Omental fat pad (tissue), 4 donors: ENCODE measurements at places on chromosomes 7 and 10. TPM values are rescaled to one million over a fixed set of nuclear protein-coding genes. Genes with fewer than 3 reads are reported as not detected.

Gene FAM13C
- total RNA-seq: 2.2 TPM

GRCh38 chr7:44400033-44400511 lies 74.7 kb upstream of the CAMK2B start:
- no peak for DNase-seq

DNA sequence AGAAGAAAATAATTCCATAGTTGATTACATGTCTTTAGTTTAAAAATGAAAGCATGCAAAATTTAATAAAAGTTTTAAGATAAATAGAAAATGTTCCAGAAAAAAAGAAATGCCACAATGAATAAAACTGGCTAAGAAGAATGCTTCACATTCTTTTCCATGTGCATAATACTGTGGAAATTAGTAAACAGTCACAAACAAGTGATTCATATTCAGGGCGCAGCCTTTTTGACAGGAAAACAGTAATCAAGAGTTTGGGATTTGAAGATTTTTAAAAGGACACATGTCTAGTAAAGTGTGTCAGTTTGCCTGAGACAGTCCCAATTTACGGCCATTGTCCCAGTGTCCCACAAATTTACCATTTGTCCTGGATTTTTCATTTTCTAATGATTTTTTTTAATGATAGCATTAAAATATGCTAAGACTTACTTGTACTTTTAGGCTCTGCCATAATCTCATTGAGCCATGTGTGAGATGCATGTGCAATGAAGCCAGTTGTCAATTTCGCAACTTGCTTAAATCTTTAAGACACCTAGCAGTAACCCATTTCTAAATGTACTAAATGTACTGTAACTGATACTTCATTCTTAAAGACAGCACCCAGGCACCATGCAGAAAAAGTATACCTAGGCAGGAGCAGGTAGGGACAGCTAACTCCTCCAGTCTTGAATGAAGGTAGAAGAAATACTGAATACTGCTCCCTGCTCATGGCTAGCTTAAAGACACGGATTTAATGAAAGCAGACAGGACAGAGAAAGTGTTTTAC lies 46.9 kb downstream of the ZNF438 start:
- DNase-seq: no peak

DNA sequence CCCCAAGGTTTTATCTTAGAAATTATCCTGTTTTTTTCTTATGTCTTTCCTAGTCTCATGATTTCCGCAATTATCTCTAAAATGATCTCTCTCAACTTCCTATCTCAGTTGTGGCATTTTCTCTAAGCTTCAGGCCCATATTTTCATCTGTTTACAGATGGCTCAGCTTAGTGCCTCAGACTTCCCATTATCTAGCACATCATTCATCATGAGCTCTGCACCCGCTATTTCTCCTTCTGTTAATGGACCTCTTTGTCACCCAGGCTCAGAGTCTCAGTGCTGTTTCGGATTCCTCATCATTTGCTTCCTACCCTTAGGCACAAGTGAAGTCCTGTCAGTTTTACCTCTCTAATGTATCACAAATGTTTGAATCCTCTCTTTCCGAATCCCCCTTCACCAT lies 84.1 kb downstream of the BMPR1A start:
- DNase-seq: no peak

DNA sequence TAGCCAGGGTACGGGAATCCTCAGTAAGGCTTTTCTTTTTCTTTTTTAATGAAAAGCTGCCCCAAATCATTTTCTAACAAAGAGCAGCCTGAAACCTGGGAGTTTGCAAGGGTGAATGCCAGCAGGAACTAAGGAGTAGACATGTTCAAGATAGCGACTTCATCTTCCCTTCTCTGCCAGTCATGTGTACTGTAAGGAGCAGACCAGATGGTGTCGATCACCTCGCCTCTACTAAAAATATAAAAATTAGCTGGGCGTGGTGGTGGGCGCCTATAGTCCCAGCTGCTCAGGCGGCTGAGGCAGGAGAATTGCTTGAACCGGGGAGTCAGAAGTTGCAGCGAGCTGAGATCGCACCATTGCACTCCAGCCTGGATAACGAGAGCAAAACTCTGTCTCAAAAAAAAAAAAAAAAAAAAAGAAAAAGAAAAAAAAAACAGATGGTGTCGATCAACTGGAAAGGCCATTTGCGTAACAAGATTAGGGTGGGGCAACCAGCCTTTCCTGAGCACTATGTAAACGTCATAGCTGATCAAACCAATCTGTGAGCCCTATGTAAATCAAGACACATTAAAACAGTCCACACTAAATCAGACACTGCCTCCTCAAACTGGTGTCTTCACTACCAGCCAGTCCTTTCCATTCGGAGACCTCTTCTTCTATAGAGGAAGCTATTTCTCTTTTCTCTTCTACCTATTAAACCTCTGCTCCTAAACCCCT lies 33.8 kb downstream of the NOLC1 start:
- no peak for DNase-seq
